T1000 (cell line): ENCODE measurements at places on chromosomes 7 and 10.

DNA sequence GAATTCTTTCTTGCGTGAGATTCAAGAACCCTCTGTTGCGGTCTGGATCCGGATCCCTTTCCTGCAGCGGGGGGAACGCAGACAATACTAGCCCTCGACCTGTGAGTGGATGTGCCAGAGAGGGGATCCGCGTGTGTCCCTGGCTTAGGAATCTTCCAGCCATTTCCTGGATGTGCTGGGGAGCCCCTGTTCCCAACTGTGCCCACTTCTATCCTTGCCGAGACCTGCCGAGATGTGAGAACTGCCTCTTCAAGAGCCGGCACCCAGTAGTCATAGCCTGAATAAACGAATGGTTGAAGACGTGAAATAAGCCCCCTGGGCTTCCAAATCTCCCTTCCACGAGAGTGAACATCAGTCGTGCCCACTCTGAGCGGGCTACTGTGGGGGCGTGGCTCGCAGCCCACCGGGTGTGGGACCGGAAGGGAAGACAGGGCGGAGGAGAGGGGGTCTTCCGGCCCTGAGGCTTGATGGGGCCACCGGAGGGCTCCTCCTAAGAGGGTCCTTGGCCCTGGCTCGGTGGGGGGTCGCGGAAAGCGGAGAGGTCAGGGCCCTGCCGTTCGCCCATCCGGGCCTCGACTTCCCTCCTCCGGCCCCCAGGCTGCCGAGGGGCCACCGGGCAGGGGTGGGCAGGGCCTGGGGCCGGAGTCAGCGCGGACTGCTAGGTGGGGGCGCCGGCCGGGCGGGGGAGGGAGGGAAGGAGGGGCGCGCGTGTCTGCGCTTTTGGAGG is 1.3 kb upstream of the CCDC136 start:
- DNase-seq = no peak

DNA sequence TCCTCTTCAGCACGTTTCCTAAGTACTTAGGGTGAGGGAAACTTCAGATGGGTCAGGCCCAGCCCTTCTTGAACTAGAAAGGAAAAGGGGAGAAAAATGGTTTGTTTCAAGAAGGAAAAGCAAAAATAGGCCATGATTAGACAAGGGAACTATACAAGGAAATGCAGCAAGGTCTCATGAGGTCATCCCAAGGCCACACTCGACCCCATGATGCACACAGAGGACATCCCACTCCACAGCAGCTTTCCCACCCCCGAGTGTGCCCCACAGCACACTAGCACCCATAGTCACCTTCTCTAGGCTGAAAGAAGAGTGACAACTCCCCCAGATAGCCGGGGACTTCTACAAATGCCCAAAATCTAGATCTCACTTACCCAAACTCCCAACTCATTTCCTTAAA is 173.4 kb downstream of the FAM107B start:
- DNase-seq = no peak

GRCh38 chr10:48495282-48496045 is 109.4 kb downstream of the ARHGAP22 start:
- DNase-seq = no peak

- DNase-seq = no peak
Observed at GRCh38 chr7:125193263-125193662, 263.6 kb upstream of the POT1 start.

- DNase-seq = no peak
Observed at GRCh38 chr10:77537071-77537470, 100.5 kb downstream of the KCNMA1 start.

DNA sequence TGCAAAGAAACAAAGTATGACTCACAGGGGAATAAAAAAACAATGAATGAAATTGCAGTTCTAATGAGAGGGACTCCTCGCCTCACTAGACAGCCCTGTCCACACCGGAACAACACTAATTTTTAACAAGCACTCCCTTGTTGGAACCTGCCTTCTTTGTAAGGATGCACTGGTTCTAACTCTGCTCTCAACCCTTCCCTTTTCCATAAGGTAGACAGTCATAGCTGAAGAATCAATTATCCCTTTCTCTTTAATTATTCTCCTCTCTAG is 65.1 kb downstream of the TSPAN12 start:
- DNase-seq = no peak

DNA sequence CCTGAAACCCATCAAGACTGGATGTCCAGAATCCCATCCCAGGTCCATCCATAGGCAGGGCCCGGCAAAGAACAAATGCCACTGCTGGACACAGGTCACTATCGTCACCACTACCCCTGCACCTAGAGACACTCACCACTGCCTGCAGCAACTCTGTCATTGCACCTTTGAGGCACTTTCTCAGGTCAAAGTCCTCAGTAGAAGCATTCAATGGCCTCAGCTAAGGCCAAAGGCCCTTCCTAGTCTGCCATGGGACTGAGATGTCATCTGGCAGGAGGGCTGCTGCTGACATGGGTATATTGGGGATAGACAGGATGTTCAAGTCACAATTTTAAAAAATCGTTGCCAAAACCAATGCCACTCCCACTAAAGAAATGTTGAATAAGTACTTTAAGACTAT is 58.7 kb downstream of the GPAM start:
- DNase-seq = no peak

DNA sequence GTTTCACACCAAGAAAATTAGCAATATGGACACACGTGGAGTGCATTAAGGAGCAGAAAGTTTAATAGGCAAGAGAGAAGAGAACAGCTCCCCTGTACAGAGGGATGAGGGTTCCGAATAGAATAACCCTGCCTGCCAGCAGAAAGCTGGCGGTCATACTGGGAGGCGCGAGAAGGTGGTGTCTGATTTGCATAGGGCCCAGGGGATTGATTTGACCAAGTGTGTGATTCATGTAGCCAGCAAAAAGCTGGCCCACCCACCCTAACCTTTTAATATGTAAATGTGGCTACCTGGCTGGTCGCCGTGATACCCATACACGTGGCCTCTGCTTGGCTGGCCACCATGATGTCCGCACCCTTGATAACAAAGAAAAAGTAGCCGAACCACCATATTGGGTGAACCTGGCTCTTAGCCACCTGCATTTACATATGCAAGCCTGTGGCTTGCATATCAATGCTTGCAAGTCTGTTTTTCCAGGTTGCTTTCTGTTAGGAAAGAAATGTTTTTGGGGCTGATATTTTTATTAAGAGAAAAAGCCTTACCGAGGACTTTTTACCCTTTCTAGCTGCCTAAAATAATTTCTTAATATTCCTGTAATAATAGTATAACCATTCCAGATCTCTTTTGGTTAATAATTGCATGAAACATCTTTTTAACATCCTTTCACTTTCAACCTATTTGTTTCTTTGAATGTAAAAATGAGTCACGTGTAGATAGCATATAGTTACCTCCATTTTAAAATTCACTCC is 20.5 kb upstream of the VWDE start:
- no peak for DNase-seq

GRCh38 chr7:108313086-108313485 is 143.2 kb downstream of the NRCAM start:
- no peak for DNase-seq

DNA sequence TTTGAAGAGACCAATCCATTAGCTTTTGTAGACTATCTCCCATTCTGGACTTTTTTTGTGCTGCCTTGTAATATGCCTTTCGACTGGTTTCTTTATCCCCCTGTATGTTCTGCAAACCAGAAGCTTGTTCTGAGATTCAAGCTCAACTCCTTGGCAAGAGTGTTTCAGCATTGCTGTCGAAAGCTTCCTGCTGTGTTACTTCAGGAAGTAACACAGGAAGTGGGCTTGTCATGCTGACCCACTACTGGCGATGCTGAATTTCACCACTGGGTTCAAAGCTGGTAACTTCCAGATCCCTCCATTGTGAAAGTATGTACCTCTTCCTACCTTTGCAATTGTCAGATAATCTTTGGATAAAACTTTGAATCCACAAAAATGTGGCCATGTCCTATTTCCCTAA is 57.9 kb upstream of the INSYN2A start:
- no peak for DNase-seq

GRCh38 chr7:145732521-145732920 is 384.1 kb upstream of the CNTNAP2 start:
- DNase-seq = no peak

GRCh38 chr7:125256446-125256845 is 326.8 kb upstream of the POT1 start:
- DNase-seq = no peak

DNA sequence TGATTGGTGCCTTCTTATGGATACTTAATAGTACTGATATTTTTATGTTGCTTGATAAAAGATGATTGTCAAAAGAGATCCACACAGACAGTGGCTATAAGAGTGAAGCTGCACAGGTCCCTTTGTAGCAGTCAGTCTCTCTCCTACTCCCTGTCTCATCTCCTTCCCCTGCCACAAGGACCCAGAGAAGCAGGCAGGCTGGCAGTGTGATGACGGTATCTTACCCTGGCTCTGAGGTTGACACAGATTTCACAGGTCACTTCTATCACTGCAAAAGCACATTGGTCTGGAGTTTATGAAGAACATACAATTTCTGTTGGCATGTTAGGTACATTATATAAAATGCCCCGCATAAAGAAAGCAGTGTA is 64.4 kb upstream of the AHR start:
- no peak for DNase-seq
